ENCODE measurements at places on chromosomes 11 and 22.
A peak's percentile ranks its signal among the peaks of the same experiment; 100 is the strongest.

DNA sequence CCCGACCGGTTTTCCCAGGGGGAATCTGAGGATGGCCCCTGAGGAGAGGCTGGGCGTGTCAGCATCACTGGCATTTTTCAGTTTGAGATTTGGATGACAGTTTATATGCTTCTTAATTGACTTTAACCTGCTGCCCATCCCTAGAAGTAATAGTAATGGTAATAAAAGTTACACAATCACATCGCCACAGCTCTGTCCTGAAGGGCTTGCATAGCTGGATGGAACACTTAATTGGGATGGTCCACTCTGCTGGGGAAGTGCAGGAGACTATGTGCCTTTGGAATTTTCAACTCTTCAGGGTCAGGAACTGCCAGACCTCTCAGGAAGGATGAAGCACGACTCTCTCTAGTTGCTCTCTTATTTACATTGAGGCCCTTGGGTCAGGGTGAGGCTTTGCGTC, 16.2 kb downstream of the BARX2 start:
- no peak for DNase-seq

GRCh38 chr11:84289381-84289906, 1003.3 kb upstream of the CCDC90B start:
- DNase-seq = no peak

DNA sequence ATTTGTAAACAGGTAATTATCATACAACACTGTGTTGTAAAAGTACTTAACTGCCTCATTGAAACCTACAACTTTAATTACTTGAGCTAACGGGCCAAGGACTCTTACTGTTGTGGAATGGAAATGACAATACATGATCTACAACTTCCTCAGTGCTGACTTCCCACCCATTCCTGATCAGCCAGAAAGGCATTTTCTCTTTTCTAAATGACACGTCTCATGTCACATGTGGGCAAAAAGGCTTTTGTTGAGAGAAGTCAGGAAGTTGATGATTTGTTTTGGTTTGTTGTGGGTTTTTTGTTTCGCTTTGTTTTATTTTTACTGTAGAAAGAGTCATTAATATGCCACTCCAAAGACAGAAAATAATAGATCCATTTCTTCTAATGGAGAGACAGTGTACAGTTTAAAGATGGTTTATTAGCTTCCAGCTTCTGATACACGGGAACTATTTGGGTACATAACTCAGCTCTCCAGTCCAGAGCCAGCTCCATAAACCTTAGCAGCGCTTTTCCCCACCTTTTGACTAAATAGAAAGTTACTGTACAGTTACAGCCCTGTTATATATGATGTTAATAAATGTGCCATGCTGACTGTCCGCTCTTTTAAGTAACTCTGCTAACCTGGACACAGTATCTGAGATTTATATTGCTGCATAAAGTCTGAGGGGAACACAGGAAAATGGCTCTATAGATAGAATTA, 509.4 kb upstream of the API5 start:
- no peak for DNase-seq

DNA sequence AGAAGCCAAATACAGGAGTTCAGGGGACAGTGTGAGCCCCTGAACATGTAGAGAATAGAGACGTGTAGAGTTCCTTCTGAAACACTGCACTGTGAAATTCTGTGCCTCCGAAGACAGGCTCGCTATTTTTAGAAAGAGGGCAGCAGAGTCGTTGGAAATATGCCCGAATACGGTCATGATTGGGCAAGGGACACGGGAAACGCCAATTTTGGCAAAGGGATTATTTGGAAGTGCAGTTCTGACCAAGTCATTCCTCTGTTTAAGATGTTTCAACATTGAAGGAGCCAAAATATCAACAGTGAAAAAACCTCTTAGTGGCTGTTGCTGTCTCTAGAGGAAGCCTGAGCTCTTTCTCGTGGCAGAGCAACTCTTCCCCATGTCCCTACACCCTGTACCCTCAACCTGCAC, 9.5 kb upstream of the CBX6 start:
- no peak for DNase-seq

- DNase-seq = no peak
Observed at GRCh38 chr11:113184498-113184897, 129.9 kb upstream of the TTC12 start.

DNA sequence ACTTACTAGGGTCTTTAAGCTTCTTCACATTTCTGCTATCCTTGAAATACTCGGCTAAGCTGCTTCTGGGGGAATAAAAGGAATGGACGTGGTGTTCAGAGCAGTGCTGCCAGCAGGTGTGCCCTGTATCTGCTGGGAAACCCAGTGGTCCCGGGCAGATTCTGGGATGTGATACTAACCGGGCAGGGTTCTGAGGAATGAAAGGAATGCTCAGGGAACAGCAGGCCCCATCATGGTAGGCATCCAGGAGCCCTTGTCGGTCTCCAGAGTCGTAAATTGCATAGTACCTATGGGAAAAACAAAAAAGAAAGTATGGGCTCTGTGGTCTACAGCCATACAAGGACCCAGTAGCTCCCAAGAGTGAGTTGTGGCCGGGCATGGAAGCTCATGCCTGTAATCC, 4.5 kb upstream of the TMEM223 start:
- DNase-seq = no peak

- DNase-seq = no peak
Observed at GRCh38 chr11:10285148-10285802, 8.7 kb downstream of the SBF2 start.

DNA sequence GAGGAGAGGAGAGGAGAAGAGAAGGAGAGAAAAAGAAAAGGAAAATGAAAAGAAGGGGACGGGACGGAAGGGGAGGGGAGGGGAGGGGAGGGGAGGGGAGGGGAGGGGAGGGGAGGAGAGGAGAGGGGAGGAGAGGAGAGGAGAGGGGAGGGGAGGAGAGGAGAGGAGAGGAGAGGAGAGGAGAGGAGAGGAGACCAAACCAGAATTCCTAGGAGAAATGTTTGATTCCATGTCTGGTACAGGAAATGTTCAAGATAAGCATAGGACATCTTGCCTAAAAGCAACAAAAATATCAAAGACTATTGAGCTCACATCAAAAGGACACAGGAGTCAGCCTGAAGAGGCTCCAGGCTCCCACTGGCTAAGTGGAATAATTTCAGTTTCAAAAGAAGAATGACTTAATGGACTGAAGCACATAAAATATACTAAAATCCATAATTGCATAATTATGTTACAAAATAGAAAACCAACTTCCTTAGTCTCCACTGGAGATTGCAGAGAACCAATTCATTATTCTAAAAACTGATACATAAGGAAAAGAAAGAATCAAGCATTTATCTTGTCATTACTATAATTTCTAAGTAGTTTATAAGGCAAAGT, 101.1 kb upstream of the APOA1 start:
- DNase-seq = no peak

DNA sequence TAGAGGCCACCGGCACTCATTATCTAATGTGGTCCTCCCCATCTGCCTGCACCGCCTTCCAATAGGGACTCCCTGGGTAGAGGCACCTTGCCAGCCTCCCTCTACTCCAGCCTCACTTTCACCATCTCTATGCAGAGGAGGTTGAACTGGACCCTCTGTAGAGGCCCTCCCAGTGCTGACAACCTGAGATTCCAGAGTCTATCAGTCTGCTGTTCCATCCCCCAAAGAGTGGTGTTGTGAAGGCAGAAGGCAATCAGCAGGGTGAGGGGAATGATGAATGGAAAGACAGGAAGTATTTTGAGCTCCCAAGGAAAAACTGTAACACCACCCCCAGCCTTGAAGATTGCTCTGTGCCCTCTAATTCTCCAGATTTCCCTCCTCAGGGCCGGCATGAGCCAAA, 77.9 kb downstream of the THAP12 start:
- no peak for DNase-seq

- DNase-seq = peak; percentile 19
Observed at GRCh38 chr11:100925935-100926334, 203.7 kb downstream of the PGR start.

DNA sequence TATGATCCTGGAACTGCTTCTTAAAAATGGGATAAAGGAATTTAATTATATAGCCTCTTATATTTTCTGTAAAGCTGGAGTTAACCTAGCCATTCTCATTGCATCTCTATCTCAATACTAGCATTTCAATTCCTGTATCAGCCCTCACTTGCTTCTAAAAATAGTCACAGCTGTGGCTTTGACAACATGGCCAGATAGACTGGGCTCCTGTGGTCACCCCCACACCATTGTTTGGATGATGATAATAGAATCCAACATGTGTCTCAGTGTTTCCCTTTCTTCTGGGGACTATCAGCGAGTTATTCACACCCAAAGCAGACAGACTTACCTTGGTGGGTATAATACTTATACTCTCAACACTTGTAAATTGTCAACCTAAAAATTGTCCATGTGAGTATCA, 6.9 kb downstream of the VWA5A start:
- DNase-seq = no peak

DNA sequence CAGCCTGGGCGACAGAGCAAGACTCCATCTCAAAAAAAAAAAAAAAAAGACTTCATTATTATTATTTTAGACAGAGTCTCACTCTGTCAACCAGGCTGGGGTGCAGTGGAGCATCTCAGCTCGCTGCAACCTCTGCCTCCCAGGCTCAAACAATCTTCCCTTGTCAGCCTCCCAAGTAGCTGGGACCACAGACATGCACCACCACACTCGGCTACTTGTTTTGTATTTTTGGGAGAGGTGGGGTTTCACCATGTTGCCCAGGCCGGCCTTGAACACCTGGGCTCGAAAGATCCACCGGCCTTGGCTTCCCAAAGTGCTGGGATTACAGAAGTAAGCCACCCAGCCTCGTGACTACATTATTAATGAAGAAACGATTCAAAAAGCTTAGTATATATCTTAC, 5.3 kb upstream of the TYMP start:
- peak; percentile 65 for DNase-seq

GRCh38 chr22:46884365-46884764, 121.9 kb downstream of the TBC1D22A start:
- no peak for DNase-seq

GRCh38 chr22:48975886-48976285, 851.8 kb downstream of the BRD1 start:
- no peak for DNase-seq

- no peak for DNase-seq
Observed at GRCh38 chr11:77267962-77268361, 33.5 kb downstream of the GDPD4 start.

DNA sequence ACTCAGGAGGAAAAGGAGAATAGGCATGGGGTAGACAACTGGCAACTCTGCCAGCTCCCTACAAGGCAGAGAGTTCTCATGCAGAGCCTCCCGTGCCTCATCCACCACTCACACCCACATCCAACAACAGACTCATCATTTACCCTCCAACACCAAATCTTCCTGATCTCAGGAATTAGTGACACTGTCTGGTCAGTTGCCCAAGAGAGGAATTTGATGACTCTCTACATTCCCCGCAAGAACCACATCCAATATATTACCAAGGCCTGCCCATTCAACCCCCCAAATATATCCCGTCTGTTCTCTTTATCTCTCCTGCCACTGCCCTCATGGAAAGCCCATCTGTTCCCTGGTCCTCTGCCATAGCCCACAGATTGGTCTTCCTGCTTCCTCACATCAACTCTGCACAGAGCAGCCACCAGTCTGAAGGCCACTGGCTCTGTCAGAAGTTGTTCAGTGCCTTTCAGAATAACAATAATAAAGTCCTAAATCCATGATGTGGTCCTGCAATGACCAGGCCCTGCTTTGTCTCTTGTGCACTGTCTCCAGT, 57.5 kb upstream of the CD82 start:
- DNase-seq = no peak

- DNase-seq = no peak
Observed at GRCh38 chr11:76944225-76944624, 83.5 kb downstream of the ACER3 start.

GRCh38 chr11:31958076-31958735, 132.7 kb upstream of the RCN1 start:
- peak; percentile 68 for DNase-seq

DNA sequence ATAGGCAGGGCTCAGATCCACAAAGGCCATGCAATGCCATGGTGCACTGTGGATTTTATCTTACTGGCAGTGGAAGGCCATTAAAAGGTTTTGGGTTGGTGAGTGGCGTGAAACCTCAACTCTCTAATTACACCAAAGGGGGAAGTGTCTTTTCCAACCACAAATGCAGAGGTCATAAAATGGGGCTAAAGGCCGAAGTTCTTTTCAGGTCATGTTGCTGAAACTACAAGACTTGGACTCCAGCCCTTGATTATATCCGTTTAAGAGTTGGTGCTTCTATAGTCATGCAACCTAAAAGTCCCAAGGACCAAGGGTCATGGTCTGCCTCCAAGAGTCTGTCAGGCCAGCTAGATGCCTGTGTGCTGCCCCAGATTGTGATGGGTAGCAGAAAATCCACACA, 434.3 kb downstream of the RAB38 start:
- no peak for DNase-seq

GRCh38 chr11:12885717-12886239, 123.3 kb upstream of the RASSF10 start:
- DNase-seq = no peak

DNA sequence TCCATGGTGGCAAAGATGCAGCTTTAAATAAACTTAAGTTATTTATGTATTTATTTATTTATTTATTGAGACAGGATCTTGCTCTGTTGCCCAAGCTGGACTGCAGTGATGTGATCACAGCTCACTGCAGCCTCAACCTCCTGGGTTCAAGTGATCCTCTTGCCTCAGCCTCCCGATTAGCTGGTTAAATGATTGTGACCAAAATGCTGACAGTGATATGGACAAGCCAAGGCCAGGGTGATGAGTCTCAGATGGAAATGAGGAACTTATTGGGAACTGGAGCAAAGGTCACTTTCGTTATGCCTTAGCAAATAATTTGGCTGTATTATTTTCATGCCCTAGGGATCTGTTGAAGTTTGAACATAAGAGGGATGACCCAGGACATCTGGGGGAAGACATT, 9.3 kb upstream of the LRP5 start:
- no peak for DNase-seq

DNA sequence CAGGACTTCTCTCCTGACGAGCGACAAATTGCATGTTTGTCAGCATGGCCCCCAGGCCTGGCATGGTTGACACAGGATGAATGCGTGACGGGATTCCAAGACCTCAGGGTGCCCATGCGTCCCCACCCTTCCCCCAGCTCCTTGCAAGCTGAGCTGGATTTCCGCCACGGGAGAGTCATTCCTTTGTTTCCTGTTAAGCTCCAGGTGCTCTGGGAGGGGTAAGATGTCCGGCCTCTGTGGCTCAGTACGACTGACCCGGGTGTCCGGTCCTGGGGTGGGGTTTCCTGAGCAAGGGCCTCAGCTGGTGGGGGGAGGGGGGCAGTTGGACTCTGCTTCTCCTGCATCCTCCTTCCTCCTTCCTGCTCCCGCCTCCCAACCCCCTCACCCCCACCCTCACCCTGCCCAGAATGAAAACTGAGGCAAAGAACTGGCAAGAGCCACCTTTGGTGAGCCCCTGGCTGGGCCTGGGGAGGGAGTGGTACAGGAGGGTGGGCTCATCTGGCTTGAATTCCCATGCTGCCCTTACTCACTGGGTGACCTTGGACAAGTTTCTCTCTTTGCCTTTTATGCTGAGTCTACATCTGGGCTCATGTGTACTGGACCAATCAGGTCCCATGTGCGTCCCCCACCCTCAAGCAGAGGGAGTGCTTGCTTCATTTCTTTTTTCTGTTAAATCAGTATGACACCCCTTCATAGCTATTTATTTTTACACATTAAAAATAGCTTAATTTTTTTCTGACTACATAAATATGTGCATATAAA, 2.5 kb downstream of the CDC42EP2 start:
- DNase-seq = peak; percentile 26

GRCh38 chr11:1883346-1884302, 8.1 kb downstream of the PRR33 start:
- no peak for DNase-seq

GRCh38 chr22:39147335-39148025, 5.0 kb downstream of the CBX7 start:
- DNase-seq = no peak

GRCh38 chr11:61194169-61194671, 9.1 kb upstream of the PGA3 start:
- no peak for DNase-seq

GRCh38 chr11:39678996-39679395, 1780.5 kb downstream of the LRRC4C start:
- no peak for DNase-seq

Data from NAMALWA (cell line).